Sigmoid colon (tissue), 7 donors: ENCODE measurements at places on chromosomes 11 and 22.
A peak's percentile ranks its signal among the peaks of the same experiment; 100 is the strongest.

DNA sequence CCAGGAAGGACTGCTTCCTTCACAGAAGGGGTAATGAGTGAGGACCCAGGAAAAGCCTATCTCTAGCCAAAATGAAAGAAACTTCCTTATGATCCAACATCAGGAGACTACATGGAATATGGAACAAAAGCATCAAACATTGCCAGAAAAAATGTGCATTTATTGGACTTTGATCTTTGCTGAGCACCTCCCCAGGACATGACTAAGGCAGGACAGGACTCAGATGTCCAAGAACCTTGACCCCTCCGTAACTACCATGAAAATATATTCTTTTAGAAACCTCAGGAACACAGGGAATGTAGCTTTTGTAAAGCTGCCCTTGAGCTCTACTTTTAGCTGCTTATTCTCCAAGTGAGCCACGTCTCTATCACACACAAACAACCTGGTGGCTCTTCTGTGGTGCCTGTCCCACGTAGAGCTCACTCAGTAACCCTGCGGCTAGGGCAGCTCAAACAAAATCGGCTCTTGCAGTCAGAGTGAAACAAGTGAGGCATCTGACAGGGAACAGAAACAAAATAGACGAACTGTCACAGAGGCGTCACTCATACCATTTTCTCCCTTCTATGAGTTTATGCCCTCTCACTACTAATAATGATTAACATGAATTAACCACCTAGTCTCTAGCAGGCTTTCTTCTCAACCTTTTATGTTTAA lies 471.5 kb upstream of the API5 start:
- no peak for DNase-seq

DNA sequence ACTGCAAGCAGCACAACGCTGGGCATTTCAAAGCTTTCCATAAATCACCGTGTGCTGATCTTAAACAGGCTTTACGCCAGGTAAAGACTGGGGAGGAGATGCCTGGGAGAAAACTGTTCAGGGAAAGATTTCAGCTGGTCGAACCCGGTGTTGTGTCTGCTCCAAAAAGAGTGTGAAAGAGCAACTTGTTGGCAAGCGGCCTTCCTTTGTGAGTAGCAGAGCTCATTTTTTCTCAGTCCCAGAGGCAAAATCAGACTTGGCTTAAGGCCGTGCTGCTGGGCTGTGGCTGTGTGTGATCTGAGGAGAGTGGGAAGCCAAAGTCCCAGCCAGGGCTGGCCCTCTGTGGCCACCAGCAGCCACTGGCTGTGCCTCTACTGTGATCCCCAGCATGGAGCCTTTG lies 75.7 kb upstream of the E2F8 start:
- DNase-seq: peak; percentile 68

DNA sequence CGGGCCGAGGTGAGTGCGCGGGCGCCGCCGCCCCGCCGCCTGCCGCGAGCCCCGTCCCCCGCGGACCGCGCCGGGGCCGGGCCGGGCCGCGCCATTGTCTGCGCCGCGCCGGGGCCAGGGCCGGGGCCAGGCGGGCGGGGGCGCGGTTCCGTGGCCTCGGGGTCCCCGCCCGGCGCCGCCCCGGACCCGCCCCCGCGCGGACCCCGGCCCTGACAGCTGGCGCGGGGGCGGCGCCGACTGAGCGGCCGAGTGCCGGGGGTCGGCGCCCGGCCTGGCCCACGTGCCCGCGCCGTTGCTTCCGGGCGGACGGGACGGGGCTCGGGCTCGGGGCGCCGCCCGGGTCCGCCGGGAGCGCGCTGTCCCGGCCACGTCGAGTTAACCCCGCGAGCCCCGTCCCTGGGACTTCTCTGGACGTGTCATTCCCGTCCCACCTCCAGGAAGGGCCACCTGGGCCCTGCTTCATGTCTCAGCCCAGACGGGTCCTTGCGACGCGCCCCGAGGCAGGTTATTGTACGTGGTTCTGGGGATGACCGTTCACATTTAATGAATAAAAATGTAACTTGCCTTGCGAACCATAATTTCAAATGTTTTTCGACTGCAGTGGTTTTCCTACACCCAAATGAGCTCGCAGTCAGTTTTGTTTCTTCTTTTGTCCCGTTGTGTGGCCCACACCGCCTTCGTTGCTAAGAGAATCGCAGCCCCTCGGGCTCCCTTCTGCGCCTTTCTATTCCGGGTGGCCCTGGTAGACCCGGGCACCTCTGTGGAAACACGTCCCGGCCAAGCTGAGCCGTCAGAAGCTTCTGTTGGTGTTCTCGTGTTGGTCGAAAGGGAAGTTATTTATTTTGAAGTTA lies 562 bp downstream of the ZBED4 start:
- DNase-seq: no peak

GRCh38 chr11:8218840-8219239 lies 44.8 kb downstream of the LMO1 start:
- DNase-seq: no peak

- peak; percentile 88 for DNase-seq
These were observed 28.8 kb upstream of the MOB2 start for GRCh38 chr11:1515082-1516060.

DNA sequence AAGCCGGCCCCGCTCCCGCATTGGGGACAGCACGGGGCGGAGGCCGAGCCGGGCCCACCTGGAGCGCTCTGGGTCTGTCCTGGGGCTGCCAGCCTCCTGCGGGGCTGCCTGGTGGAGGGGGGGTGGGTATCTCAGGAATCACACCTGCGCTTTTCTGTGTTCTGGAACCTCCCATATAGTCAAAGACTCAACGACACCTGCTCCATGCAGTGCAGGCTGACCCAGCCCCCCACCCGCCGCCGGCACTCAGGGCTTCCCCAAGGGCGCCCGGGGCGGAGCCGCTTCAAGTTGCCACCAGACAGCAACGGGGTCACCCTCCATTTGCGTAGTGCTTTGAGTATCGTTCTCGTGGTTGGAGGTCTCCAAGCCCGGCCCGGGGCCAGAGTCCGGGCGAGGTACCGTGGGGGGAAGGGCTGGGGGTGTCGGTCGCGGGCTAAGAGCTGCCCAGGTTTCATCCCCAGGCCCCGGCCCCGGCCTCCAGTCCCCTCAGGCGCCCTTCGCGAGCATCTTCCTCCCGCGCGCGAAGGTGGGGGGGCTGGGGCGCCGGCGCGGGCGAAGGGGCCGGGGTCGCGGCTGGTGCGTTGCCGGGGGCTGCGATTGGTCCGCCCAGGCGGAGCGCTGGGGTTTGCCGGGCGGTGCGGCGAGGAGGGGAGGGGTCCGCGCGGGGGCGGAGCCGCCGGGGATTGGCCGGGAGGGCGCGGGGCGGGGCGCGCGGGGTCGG lies 6.6 kb downstream of the TSPAN4 start:
- no peak for DNase-seq
